ENCODE measurements at places on chromosomes 2 and 18.

- DNase-seq = no peak
These were observed 179.0 kb downstream of the BARD1 start for GRCh38 chr2:214630402-214631045.

- no peak for DNase-seq
These were observed 382.2 kb upstream of the HNRNPA3 start for GRCh38 chr2:176830362-176830761.

- DNase-seq = no peak
These were observed 61.0 kb downstream of the MAP3K20 start for GRCh38 chr2:173136599-173136998.

- DNase-seq = no peak
These were observed 1152.8 kb upstream of the CELF4 start for GRCh38 chr18:38718365-38718901.

GRCh38 chr2:238122287-238123217 lies 15.9 kb upstream of the KLHL30 start:
- no peak for DNase-seq

- DNase-seq = peak; percentile 58
These were observed 14.9 kb upstream of the MSH6 start for GRCh38 chr2:47767880-47768609.

DNA sequence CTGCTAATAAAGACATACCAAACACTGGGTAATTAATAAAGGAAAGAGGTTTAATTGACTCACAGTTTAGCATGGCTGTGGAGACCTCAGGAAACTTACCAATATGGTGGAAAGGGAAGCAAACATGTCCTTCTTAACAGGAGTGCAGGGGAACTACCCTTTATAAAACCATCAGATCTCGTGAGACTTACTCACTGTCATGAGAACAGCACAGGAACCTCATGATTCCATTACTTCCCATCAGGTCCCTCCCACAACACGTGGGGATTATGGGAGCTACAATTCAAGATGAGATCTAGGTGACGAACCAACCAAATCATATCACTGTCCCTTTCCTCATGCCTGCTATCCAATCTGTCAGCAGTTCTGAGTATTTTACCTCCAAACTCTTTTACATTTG lies 586.7 kb downstream of the TDRD15 start:
- no peak for DNase-seq

DNA sequence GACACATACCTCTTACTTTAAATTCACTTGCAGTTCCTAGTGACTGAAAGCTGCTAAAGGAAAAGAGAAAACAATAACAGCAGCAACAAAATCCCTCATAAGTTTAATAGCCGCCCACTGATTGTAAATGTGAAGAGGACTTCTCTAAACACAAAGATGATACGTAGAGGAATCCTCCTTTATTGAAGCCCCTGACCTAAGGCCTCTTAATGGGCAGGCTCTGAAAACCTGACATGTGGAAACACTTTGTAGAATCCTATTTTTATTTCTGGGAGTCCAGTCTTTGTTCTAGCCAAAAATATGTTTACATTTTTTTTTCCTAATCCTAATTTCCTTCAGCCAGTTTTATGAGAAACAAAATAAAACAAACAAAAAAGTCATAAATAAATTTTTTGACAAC lies 1277.7 kb upstream of the CELF4 start:
- DNase-seq = no peak

DNA sequence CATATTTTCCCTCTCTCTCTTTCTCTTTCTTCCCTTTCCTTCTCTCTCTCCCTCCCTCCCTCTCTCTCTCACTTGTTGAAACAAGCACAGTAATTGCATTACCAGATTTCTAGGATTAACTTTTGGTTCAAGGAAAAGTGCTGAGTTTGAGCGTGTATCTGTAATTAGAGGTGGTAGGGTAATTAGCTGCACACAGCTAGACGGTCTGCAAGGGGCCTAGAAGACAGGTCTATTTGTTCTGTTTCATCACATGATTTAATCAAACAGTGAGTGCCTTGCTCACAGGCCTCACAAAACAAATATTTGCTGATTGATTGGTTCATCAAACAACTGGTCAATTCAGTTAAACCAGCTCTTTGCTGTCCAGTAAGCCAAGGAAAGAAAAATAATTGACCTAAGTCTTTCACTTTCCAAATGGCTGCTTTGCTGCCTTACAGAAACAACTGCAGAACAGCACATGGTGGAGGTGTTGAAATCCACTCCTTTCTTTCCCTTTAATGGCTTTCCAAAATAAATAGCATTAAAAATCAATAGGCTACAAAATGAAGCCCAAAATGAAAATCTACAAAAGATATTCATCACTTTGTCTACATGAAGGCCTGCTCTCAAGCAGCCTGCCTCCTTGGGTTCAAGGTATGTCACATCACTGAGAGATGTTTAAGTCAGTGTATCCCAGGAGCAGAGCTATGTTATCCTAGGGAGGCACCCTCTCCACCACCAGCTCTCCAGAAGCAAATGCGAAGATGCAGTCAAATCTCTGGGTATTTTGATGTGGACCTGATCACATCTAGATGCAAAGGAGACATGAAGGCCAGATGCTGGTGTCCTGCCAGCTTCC lies 264.4 kb upstream of the SIX2 start:
- no peak for DNase-seq

GRCh38 chr2:177548636-177549035 lies 156.1 kb downstream of the AGPS start:
- DNase-seq = no peak

- DNase-seq = no peak
These were observed 19.1 kb downstream of the RTP5 start for GRCh38 chr2:241888641-241889040.

DNA sequence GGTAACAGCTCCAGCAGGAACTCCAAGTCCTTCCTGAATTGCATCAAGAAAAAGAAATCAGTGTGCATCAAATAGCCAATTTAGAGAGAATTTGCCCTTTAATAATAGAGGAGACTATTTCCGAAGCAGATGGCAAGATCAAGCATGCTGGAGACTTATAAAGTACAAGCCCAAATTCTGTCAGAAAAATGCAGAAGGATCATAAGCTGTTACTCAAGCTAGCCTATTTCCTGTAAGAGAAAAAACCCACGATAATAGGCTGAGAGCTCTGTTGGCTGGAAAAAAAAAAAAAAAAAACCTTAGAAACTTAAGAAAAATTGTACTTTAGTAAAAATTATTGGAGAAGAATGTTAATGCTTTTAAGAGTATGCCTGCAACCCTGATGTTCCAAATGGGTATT lies 24.4 kb upstream of the ITM2C start:
- DNase-seq = no peak

GRCh38 chr2:198187841-198188240 lies 383.4 kb downstream of the PLCL1 start:
- no peak for DNase-seq

GRCh38 chr2:30362468-30363081 lies 84.5 kb upstream of the LCLAT1 start:
- DNase-seq = no peak

DNA sequence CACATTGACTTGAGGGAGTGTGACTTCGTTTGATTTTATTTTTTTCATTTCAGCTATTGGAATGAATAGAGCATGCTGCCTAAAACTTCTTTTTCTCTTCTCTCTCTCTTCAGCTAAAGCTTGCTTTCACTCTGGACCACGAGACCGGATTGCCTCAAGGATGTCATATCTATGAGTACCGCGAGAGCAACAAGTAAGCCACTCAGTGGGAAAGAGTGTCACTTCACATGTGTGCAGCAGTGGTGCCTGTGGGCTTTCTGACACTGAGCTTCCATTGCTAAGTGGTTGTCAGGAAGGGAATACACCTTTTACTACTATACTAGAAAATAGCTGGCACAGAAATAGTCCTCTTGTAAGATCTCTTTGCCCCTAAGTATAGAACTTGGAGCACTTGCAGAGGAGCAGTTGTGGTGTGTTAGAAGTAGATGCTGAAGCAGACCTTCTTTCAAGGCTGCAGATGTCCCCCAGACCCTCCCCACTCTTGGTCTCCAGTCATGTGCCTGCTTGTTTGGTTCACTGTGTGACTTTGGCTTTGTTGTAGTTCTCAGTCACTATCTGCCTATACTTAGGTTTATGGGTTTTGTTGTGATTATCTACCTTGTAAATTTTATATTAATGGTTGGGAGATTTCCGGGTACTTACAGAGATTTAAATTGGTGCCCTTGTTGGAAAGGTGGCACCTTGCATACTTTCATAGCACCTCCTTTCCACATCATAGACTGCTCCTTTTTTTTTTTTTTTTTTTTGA lies 78.5 kb upstream of the ALPP start:
- DNase-seq = no peak

- no peak for DNase-seq
These were observed 118.7 kb upstream of the MSTN start for GRCh38 chr2:190181123-190181669.

DNA sequence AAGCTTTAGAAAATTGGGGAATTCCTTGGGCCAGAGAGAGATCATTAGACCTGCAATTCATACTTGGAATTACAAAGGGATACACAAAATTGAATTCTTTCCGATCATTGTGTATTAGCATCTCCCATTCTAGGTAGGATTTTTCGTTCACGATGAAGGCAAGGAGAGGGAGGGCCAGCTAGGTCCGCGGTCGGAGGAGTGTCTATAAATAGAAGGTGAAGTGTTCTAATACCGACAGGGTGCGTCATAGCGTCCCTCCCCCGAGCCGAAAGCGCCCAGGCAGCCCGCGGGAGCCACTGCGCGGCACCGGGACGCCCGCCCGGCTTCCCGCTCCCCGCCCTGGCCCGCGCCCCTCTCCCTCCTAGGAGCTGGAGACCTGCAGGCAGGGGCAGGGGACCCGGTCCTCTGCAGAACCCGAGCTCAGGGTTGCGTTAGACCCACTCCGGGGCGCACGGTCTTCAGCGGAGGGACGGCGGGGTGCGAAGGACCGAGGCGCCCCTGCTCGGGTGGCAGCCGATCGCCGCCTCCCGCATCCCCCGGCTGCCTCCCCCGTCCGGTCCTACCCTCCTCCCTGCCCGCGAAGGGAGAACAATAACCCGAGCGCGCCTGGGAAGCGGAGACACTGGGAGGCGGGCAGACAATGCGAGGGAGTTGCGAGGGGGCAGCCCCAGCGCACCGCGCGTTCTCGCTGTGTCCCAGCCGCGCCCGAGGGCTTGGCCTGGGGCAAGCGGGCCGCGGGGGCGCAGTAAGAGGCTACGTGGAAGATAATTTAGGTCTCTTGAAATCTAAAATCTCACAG lies 114.2 kb upstream of the SERTAD2 start:
- DNase-seq = peak; percentile 95

DNA sequence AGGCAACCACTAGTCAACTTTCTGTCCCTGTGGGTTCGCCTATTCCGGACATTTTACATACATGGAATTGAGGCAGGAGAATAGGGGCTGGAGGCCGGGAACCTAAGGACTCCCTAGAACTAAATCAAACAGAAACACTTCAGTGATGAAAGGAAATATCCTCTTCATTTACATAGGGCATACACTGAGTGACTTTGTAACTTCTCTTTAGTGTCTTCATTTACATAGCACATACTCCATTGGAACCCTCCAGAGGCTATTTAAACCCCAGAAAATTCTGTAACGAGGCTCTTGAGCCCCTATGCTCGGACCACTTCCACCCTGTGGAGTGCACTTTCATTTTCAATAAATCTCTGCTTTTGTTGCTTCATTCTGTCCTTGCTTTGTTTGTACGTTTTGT lies 56.5 kb downstream of the CCDC195 start:
- DNase-seq = no peak

DNA sequence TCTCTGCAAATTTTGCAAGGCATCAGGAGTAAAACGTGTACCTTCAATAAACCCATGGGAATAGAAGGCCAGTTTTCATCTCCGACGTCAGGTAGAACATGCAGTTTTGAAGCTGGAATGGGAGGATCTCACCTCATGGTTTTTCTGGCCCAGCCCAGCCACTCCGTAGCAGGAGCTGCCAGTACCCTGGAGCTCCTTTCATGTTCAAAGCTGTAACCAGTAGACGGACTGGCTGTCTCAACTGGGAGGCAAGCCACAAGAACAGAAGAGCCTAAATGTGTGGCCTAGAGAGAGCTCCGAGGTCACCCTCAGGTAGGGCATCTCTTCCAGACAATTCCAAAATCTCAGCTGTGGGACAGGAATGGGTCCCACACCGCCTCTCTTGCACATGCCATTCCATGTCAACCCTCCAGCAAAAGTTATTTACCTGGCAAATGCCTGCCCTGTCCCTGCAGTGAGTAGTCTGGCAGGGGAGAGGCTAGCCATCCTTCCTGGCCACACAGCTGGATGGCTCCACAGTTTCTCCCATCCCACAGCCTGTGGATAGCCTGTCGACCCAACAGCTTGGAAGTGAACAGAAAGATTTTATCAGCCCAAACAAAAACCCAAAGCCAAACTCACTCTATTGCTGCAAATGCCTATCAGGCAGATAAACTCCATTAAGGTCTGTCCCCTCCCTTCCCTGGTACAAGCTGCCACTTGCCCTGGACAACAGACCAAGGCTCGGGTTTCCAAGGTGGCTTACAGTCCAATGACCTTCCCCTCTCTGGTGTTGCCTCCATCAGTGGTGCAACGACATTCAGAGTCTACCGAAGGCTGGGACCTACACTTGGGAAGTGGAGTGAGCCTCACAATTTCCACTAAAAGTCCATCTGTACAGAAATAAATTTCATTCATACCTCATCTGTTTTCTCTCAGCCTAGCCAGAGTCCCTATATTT lies 27.8 kb downstream of the CRACDL start:
- no peak for DNase-seq

GRCh38 chr2:209986415-209986814 lies 16.0 kb upstream of the RPE start:
- DNase-seq = no peak

DNA sequence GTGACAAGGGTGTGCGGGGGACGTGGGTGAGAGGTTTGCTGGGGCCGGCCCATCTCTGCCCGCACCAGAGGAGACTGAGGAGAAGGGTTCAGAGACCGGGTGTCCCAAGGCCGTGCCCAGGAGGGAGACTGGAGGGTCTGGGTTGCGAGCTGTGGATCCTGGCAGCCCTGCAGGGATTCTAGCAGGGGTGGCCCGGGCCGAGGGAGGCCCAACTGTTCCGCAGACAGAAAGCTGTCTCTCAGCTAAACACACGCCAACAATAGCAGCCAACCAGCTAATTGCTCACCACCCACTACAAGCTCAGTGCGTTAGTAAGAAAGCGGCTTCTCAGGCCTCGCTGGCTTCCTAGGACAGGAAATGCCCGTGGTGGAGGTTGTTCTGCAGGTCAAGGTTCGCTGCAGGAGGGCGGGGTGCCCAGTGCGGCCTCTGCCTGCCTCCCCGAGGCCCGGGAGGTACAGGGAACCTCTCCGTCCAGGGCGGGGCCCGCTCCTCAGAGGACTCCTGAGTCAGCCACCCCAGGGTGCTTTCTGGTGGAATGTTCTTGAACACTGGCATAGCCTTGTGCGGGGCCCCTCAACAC lies 282.0 kb upstream of the PXDN start:
- DNase-seq = no peak

DNA sequence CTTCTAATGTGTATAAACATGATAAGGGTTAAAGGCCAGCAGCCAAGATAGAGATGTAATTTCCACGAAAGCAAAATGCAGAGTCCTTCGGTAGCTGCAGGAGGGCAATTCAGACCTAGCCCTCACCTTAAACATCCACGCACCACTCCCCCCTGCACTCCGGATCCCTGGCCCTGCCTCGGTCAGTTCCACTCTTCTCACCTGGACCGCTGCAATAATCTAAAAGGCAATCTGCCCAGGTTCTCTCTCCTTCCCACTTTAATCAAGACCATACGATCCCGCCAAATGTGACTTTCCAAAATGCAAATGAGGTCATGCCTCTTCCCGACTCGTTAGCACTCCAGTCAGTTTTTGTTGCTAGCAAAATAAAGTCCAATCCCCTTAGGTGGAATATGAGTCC lies 485.2 kb downstream of the EIPR1 start:
- no peak for DNase-seq

Measured in uterus (tissue), 4 donors.